Ovary (tissue), 10 donors: ENCODE measurements at places on chromosomes 7 and 10.

- no peak for DNase-seq
Measured at GRCh38 chr10:131676800-131677421, 223.9 kb upstream of the PPP2R2D start.

GRCh38 chr10:131102676-131103075 is 208.8 kb downstream of the TCERG1L start:
- no peak for DNase-seq

DNA sequence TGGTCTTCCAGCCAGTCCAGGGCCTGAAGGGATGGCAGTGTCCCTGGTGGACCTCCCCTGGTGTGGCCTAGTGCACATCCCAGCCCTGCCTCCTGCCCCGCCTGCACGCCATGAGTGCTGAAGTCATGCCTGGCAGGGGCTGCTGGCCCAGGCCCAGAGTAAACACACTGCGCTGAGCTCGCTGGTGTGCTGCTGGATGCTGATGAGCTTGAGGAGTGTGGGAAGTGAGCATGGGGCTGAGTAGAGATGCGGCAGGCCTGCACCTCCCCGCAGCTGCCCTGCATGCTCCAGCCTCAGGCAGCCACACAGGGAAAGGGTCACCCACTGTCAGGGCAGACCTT is 43.2 kb downstream of the HTRA1 start:
- DNase-seq = peak; percentile 74

GRCh38 chr10:71365366-71365765 is 31.4 kb upstream of the CDH23 start:
- no peak for DNase-seq
